Thoracic aorta (tissue), 2 donors: ENCODE measurements at places on chromosomes 3 and 15. TPM values are rescaled to one million over a fixed set of nuclear protein-coding genes. Genes with fewer than 3 reads are reported as not detected.
A peak's percentile ranks its signal among the peaks of the same experiment; 100 is the strongest.

- no peak for DNase-seq
- no peaks in the 10 kb centered on the region for H3K36me3 ChIP-seq
- H3K27ac ChIP-seq = peak overlapping the region; percentile 49
- H3K27me3 ChIP-seq = no peaks in the 10 kb centered on the region
Measured at GRCh38 chr3:123521179-123521969, 63.5 kb downstream of the HACD2 start.

- H3K27ac ChIP-seq = no peak overlapping the region
- H3K4me1 ChIP-seq = no peaks in the 10 kb centered on the region
- no peak for DNase-seq
- no peaks in the 10 kb centered on the region for H3K36me3 ChIP-seq
- H3K27me3 ChIP-seq = no peaks in the 10 kb centered on the region
Measured at GRCh38 chr3:96072226-96072625, 742.2 kb upstream of the EPHA6 start.

- H3K4me3 ChIP-seq = no peak overlapping the region
- H3K4me1 ChIP-seq = peaks cover 53% of the 10 kb centered on the region
- no peaks in the 10 kb centered on the region for H3K27me3 ChIP-seq
- no peak for DNase-seq
- no peak overlapping the region for H3K27ac ChIP-seq
Measured at GRCh38 chr15:92893200-92893599, 6.9 kb upstream of the CHD2 start.

DNA sequence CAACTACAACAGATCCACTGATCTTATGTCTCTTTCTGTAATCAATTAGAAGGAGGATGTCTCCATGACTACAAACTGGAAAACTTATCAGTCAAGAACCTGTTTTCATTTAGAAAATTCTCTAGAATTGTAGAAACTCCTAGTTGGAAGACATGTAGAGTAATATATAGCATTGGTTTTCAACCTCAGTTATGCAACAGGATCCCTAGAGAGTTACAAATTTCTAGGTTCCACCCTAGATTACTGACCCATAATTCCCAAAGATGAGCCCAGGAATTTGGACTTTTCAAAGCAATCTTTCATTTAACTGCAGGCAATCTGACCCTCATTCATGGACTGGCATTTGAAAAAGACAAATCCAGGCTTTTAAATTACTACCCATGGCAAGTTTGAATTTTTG, 116.9 kb upstream of the RAP2B start:
- DNase-seq = no peak
- peaks cover 7% of the 10 kb centered on the region for H3K4me1 ChIP-seq
- no peak overlapping the region for H3K27ac ChIP-seq

- no peak overlapping the region for H3K27ac ChIP-seq
- H3K4me1 ChIP-seq = no peaks in the 10 kb centered on the region
- peaks cover 20% of the 10 kb centered on the region for H3K36me3 ChIP-seq
Measured at GRCh38 chr3:195302431-195302830, 31.5 kb upstream of the XXYLT1 start.

DNA sequence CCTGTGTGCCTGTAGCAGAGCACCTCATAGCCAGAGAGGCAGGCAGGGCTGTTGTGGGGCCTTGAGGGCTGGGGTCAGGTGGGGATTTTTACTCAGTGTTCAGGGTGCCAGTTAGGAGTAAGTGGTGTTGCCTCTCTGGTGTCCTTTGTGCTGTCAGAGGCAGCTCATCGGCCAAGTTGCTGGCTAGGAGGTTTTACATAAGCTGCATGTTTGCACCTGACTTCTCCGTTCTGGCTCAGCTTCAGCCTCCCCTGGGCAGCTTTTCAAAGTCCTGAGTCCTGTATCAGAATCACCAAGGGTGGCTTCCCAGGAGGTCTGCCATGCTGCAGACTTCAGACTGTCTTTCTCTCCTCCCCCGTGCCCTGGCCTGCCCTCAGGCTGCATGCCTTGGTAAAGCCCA, 242.6 kb upstream of the TPM1 start:
- no peak overlapping the region for H3K4me3 ChIP-seq
- peaks cover 42% of the 10 kb centered on the region for H3K36me3 ChIP-seq
- H3K4me1 ChIP-seq = no peaks in the 10 kb centered on the region
- no peak for DNase-seq
- no peak overlapping the region for H3K27ac ChIP-seq
- H3K27me3 ChIP-seq = no peaks in the 10 kb centered on the region

GRCh38 chr3:185984203-185984602, 46.4 kb upstream of the TRA2B start:
- peak overlapping the region; percentile 28 for H3K27ac ChIP-seq
- no peaks in the 10 kb centered on the region for H3K36me3 ChIP-seq
- H3K27me3 ChIP-seq = no peaks in the 10 kb centered on the region
- no peak for DNase-seq
- H3K4me1 ChIP-seq = peaks cover 20% of the 10 kb centered on the region

DNA sequence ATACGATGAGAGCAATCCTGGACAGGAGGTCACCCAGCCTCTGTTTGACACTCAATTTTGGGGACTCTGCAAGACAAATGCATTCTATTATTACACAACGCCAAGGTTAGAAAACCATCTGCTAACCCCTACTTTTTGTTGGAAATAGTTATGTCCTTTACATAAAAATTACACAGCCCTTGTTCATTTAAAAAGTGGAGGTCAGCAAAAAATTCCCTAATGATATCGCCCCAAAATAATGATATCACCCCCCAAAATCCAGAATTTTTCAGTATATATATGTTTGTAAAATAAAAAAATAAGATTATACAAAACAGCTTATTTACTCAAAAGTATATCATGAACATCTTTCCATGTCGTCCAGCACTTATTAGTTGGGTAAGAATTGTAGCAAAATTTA, 11.4 kb downstream of the ROPN1 start:
- H3K27me3 ChIP-seq = no peaks in the 10 kb centered on the region
- H3K27ac ChIP-seq = no peak overlapping the region
- H3K4me1 ChIP-seq = no peaks in the 10 kb centered on the region
- DNase-seq = no peak

DNA sequence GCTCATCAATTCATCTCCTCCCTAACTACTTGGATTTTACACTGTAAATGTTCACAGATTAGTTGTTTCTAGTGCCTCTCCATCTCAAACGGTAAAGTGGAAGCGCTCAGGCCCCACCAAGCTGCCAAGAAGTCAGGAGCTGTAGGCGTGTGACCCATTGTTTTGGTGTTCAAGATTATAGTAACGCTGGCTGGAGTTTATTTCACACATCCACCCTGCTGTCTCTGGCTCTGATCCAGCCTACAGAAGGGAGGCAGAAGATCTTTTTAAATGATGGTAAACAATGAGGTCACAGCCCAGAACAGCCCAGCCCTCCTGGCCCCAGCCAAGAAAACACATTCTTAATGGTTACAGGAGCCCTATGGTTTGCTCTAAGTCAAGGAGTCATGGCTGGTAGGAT, 25.7 kb upstream of the GALNT15 start:
- H3K27me3 ChIP-seq = no peaks in the 10 kb centered on the region
- no peaks in the 10 kb centered on the region for H3K36me3 ChIP-seq
- peaks cover 3% of the 10 kb centered on the region for H3K4me1 ChIP-seq
- no peak overlapping the region for H3K4me3 ChIP-seq

DNA sequence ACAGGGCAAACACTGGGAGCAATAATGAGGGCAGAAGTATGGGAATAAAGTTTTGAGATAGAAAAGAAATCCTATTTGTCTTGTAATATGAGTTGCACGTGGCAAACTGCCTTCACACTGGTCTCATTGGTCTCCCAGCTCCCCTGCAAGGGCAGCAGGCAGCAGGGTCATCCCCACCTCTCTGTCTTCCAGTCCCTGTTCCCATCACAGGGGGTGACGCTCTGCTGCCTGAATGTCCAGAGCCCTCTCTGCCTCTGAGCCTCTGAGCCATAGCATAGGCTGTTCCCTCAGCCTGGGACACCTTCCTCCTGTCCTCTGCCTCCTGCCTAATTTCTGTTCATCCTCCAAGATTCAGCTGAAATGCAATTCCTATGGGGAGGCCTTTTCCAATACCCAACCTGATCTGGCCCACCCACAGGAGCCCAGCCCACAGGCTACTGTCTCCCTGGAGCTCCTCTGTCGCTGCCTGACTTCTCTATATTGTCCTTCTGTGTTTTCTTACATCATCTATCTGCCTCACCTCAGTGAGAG, 12.1 kb upstream of the SKOR1 start:
- no peaks in the 10 kb centered on the region for H3K27me3 ChIP-seq
- no peaks in the 10 kb centered on the region for H3K4me1 ChIP-seq
- no peak overlapping the region for H3K4me3 ChIP-seq
- H3K36me3 ChIP-seq = no peaks in the 10 kb centered on the region
- DNase-seq = no peak

DNA sequence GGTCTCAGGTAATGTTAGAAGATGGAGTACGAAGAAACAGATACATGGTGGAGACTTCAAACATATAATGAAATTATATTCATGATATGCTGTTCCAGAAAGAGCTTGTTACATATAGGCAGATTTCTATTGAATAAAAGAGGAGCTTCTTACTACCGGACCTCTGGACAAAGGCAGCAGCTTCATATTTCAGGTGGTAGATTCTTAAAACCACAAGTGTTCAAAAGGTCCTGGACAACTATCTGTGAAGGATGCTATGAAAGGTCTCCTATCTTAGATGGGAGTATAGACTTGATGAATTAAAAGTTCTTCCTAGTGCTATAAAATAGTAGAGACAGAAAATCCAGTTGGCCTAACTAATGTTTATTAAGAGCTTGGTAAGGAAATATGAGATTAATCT, 43.2 kb downstream of the MYLK start:
- H3K36me3 ChIP-seq = no peaks in the 10 kb centered on the region
- H3K27ac ChIP-seq = no peak overlapping the region
- H3K4me3 ChIP-seq = no peak overlapping the region
- H3K4me1 ChIP-seq = peaks cover 22% of the 10 kb centered on the region
- H3K27me3 ChIP-seq = no peaks in the 10 kb centered on the region
- DNase-seq = no peak

GRCh38 chr15:64792282-64792681, 16.9 kb upstream of the RBPMS2 start:
- H3K36me3 ChIP-seq = no peaks in the 10 kb centered on the region
- H3K27ac ChIP-seq = no peak overlapping the region
- H3K4me3 ChIP-seq = no peak overlapping the region
- H3K4me1 ChIP-seq = no peaks in the 10 kb centered on the region
- no peak for DNase-seq

DNA sequence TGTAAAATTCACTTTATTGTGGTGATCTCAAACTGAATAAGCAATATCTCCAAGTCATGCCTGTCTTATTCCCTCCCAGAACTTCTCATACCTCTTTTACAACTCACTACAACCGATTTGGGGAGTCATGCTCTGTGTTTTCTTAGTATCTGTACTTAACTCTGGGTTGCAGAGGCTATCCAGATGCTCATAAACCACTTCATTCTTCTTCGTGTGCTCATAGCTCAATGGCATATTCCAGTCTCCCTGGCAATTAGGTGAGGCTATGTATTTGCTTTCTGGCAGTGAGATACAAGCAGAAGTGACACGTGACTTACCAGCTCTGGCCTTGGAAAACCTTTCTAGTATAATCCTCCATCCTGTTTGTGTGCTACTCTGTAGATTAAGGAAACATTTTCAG, 360.9 kb downstream of the ZNF385D start:
- H3K36me3 ChIP-seq = no peaks in the 10 kb centered on the region
- H3K4me3 ChIP-seq = no peak overlapping the region
- no peaks in the 10 kb centered on the region for H3K27me3 ChIP-seq
- no peak overlapping the region for H3K27ac ChIP-seq

DNA sequence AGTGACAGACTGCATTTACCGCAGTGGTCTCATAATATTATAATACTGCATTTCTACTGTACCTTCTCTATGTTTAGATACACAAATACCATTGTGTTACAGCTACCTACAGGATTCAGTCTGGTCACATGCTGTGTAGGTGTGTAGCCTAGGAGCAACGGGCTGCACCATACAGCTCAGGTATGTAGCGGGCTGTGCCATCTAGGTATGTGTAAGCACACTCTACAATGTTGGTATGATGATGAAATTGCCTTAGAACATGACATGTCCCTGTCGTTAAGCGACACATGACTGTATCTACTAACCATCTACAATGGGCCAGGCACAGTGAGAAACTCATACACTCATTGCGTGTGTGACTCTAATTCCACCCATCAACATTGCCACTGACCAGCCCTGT, 85.5 kb upstream of the SEC13 start:
- H3K4me3 ChIP-seq = no peak overlapping the region
- H3K27me3 ChIP-seq = no peaks in the 10 kb centered on the region
- no peaks in the 10 kb centered on the region for H3K36me3 ChIP-seq
- no peak overlapping the region for H3K27ac ChIP-seq
- no peaks in the 10 kb centered on the region for H3K4me1 ChIP-seq

GRCh38 chr3:52374173-52374572, 58.1 kb downstream of the DNAH1 start:
- H3K27me3 ChIP-seq = no peaks in the 10 kb centered on the region
- no peak overlapping the region for H3K4me3 ChIP-seq
- H3K27ac ChIP-seq = no peak overlapping the region
- peaks cover 4% of the 10 kb centered on the region for H3K36me3 ChIP-seq
- DNase-seq = no peak

SI gene
- total RNA-seq = not detected

EPB42 gene
- not detected for total RNA-seq

SCN5A gene
- total RNA-seq = 14.4 TPM

ZNF619 gene
- 3.8 TPM for total RNA-seq

GOLGA6L9 gene
- 3.2 TPM for total RNA-seq

RASA2 gene
- 15.4 TPM for total RNA-seq

RARRES1 gene
- total RNA-seq = 9.3 TPM

ANKRD63 gene
- not detected for total RNA-seq

CP gene
- 58.1 TPM for total RNA-seq

PAQR9 gene
- total RNA-seq = not detected

CKMT1A gene
- total RNA-seq = not detected

IL17RB gene
- not detected for total RNA-seq

EDEM1 gene
- total RNA-seq = 30.2 TPM

SGO1 gene
- total RNA-seq = not detected

CHST2 gene
- total RNA-seq = 3.5 TPM
